ENCODE measurements at places on chromosomes 16 and 17.

- DNase-seq: no peak
Measured at GRCh38 chr17:82407255-82407654, 10.9 kb upstream of the HEXD start.

DNA sequence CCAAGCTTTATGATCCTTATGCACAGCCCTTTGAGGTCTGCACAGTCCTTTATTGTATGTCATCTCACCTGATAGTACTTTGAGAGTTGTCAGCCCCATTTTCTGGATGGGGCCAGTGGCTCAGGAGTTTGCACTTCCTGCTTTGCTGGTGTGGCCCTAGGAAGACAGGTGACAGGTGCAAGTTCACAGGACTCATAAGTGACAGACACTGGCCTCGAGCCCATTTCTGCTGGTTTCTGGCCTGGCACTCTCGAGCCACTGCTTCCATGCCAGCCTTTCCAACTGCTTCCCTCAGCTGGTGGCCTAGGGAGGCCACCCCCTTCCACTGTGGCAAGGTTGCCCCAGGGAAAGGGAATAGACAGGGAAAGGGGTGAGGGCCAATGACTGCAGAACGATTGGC lies 84.4 kb upstream of the CCL1 start:
- DNase-seq: no peak

DNA sequence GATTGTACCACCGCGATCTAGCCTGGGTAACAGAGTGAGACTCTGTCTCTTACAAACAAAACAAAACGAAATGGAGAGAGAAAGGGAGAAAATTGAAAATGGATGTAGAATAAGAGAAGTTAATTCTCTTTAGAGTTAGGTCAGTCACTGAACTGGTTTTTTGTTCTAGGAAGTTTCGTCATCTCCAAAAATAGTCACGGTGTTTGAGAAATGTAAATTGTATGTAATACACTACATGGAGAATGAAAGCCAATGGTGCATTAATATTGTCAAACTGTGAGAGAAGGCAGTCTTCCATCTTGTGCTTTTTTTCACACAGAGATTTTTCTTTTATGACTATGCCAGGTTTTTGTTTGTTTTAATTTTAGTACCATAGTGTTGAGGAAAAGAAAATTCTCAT lies 145.9 kb downstream of the BCAS3 start:
- no peak for DNase-seq

DNA sequence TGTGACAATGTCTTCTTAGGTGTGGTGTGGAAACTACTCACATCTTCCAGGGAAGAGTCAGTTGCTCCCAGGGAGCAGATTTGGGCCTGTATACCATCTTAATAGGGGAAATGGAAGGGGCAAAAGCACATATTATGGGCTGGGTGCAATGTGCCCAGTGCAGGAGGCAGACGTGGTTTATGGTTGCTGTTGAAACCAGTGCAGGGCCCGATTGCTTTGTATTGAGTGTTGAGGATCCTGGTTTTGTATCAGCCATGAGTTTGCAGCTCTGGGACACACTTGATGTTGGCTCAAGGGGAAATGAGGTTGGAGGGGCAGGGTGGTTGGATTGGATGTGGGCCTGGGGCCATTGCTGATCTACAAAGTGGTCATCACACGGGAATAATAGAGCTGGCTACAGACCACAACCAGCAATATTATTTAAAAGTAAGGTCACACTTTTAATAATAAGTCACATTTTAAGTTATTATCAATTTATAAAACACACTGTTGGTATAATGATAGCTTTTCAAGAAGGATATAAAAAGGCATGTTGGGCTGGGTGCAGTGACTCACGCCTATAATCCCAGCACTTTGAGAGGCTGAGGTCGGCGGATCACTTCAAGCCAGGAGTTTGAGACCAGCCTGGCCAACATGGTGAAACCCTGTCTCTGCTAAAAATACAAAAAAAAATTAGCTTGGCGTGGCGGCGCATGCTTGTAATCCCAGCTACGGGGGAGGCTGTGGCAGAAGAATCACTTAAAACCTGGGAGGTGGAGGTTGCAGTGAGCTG lies 302.4 kb downstream of the SEC14L1 start:
- no peak for DNase-seq

DNA sequence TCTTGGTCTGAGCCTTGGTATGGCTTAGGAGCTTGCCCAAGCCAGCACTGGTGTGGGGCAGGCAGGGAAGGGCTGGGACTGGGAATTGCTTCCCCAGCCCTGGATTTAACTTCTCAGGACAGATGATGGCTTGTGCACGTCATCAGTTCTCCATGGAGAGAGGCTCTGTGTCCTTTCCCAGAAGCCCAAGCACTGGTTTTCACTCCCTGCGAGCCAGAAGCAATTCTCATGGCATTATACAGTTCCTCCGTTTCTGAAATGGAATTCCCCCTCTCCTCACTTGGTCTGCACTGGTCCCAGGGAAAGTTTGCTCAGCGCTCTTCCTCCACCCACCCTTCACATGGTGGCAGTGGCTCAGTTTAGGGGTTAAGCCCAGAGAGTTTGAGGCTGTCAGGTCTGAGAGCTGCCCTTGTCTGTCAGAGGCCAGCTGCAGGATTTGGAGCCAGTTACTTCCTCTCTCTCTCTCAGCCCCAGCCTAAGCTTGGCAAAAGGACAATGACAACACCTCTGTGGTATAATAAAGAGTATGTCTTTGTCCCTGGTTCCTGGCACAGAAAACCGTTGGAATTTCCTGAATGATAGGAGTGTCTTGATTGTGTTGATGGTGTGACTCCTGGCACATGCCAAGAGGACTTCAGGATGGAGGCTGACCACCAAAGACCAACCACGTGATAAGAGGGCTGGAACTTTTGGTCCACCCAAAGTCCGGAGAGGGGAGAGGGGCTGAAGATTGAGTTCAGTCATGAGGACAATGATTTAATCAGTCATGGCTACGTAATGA lies 219.6 kb upstream of the TNRC6C start:
- DNase-seq: no peak

GRCh38 chr16:68617734-68618133 lies 27.4 kb upstream of the CDH3 start:
- DNase-seq: no peak

- DNase-seq: no peak
Measured at GRCh38 chr17:74987909-74988711, 678 bp downstream of the CDR2L start.

DNA sequence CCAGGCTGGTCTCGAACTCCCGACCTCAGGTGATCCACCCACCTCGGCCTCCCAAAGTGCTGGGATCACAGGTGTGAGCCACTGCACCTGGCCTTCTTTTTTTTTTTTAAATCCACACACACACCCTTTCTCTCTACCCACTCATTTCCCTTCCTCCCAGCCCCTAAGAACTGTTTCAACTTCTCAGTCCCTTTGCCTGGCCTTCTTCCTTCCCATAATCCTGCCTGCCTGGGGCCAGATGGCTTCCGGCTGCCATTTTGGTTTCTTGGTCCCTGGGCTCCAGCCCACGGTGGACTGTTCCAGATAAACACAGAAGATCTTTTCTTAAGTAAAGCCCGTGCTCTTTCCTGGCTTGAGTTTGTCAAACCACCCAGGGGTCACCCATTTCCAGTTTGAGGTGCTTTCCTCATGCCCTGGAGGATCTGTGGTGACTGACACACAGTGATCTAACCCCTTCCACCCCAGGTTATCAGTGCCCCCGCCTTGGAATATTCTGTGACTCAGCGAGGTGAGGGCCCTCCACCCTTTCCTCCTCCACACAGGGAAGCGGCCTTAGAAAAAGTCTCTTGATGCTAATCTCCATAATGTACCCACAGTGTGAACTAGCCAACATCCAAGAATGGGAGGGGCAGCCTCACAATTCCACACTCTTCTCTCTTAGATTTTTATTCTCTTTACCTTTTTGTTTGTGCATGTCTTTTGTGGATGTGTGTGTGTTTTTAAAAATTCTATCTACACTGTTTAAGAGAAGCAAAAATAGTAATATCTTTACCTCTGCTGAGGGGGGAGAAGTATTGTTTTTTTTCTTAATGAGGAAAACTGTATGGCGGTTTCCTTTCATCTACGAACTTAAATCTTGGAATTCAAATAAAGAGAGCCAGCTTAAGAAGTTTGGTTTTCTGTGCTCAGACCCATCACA lies 60.0 kb downstream of the CRISPLD2 start:
- no peak for DNase-seq

DNA sequence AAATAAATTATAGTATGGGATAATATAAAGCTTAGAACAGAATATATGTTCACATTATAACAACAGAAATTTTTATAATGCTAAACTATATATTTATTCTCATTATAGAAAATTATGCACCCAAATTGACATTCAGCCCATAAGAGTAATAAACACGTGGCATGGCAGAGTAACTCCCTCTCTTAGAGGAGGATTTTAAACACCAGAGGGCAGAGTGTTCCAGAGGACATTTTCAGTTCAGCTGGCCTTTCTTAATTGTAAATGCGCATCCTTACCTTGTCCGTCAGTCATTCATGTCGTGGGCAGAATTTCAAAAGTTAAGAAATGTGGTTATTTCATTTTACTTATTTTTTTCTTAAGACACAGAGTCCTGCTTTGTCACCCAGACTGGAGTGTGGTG lies 147.1 kb downstream of the TANC2 start:
- no peak for DNase-seq

DNA sequence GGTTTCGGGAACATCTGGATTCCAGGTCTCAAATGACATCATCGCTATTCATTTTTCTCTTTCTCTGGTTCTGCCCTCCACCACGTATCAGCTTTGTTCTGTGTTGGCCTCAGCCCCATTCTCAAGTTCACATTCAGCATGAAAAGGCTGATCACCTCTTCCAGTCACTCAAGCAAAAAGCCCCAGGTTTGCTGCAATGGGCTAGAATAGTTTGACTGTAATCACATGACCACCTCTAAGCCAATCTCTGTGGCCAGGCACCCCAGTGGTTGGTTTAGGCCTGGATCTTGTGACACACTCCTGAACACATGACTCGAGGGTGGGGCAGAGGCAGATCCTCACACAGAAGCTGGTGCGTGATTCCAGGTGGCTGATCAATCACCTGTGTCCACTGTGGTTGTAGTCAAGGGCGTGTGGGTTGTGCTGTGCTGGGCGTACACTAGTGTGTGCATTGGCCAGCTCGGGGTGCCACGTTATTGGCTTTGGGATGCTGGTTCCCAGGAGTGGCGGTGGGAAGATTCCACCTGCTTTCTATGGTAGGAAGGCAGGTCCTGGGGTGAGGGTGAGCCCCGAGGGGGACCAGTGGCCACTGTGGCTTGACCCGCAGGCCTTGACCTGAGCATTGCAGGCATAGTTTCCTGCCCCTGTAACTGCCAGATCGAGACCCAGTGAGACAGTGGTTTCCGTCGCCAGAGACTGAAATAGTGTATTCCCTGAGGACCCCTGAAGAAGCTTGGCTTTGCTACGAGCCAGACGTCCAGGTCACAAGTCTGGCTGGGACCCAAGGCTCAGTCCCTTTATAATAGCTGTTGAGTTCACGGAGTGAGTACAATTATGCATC lies 12.0 kb downstream of the EEF2K start:
- no peak for DNase-seq

DNA sequence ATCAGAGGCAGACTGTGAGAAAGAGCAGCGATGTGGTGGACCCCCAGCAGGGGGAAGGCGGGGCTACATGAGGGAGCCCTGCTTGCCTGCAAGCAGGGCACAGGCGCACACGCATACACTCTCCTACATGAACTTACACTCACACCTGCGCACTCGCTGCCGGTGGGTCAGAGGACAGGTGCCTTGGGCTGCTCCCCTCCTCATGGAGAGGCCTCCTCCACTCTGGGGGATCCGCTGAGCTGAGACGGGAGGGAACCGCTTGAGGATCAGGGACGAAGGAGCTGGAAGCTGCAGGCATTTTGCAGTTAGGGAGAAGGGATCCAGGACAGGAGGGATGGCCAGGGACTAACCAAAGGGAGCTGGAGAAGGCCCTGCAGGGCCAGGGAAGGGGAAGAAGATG lies 14.2 kb downstream of the OSBPL7 start:
- DNase-seq: no peak

GRCh38 chr16:81491541-81492188 lies 47.1 kb downstream of the CMIP start:
- DNase-seq: no peak

GRCh38 chr16:48041981-48042421 lies 113.8 kb downstream of the ABCC12 start:
- DNase-seq: no peak

- DNase-seq: no peak
Measured at GRCh38 chr16:54605536-54606066, 319.0 kb upstream of the IRX3 start.

- no peak for DNase-seq
Measured at GRCh38 chr17:36496018-36496789, 9.7 kb downstream of the ZNHIT3 start.

- peak; percentile 74 for DNase-seq
Measured at GRCh38 chr16:2964475-2965336, 631 bp downstream of the KREMEN2 start.

DNA sequence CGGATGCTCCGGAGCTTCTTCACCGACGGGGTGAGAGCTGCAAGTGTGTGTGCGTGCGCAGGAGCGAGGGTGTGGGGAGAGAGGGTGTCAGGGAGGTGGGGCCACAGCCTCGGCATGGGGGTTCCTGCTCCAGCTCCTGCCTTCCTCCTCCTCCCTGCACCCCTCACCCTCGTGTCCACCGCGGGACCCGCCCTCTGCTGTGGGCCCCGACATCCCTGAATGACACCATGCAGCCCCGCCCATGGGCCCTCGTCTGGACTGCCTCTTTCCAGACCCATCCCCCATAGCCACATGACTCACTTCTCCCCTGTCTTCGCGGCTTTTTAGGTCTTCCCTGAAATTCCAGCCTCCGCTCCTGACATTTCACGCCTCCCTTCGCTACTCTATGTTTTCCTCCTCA lies 41.6 kb downstream of the ARHGAP23 start:
- DNase-seq: no peak

GRCh38 chr17:77450742-77451244 lies 310.0 kb downstream of the SEC14L1 start:
- DNase-seq: no peak

- no peak for DNase-seq
Measured at GRCh38 chr17:64403881-64404460, 13.3 kb upstream of the PECAM1 start.

DNA sequence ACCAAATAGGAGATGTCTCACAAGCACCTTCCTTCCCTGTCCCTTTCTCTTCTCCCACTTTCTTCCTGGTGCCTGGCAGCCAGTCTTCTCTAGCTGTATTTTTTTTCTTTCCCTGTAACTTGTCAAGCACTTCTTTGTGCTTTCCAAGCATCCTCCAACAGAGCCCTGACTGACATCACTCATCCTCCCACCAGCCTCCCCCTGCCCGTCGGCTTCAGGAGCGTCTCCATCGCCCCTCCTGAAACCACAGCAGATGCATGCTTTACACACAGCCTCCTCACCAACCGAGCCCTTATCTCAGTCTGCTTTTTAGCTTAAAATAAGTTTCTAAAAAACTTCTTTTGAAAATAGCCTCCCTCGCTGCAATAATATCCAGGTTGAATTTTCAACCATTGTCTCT lies 268.7 kb upstream of the CDH5 start:
- no peak for DNase-seq

GRCh38 chr16:14489460-14489859 lies 140.6 kb downstream of the PARN start:
- no peak for DNase-seq

GRCh38 chr16:14579266-14579665 lies 50.8 kb downstream of the PARN start:
- no peak for DNase-seq

- DNase-seq: peak; percentile 46
Measured at GRCh38 chr17:64081802-64082799, 47.8 kb downstream of the ERN1 start.

Data from CD8-positive, alpha-beta T cell (primary cell).